Upper lobe of right lung (tissue), 1 donor: ENCODE measurements at places on chromosomes 5 and 9. TPM values are rescaled to one million over a fixed set of nuclear protein-coding genes. Genes with fewer than 3 reads are reported as not detected.
A peak's percentile ranks its signal among the peaks of the same experiment; 100 is the strongest.

The LCN15 gene
- not detected for total RNA-seq

The GOLPH3 gene
- total RNA-seq: 112 TPM

The PCDHB8 gene
- 2.4 TPM for total RNA-seq

The EQTN gene
- total RNA-seq: not detected

DNA sequence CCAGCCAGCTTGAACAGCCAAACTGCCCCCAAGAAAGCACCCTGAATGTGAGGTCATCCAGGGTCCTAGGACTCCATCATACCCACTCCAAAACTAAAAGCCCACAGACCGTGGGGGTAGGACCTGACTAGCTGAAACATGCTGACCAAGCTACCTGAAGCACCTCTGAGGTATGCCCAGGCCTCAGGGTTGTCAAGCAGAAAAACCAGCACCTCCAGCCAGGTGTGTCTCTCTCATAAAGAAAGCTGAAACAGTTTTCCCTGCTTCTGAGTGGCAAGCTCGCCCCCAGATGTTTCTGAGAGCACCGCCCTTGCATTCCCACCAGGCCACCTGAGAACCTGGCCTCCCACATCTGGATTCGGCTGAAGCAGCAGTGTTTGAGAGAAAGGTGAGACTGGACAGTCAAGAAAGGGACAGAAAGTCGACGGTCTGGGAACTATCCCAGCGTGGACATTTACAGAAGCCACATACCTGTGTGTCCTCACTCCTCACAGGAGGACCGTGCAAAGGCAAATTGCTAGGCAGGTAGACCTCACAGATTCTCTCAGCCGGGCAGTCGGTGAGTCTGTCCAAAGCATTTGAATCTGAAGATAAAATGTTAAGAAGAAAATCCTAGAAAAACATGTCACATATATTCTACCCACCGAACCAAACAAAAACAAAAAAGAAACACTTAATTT lies 155.6 kb upstream of the RASEF start:
- no peak for DNase-seq
- no peak overlapping the region for H3K27ac ChIP-seq
- no peaks in the 10 kb centered on the region for H3K36me3 ChIP-seq
- peaks cover 6% of the 10 kb centered on the region for H3K4me1 ChIP-seq

DNA sequence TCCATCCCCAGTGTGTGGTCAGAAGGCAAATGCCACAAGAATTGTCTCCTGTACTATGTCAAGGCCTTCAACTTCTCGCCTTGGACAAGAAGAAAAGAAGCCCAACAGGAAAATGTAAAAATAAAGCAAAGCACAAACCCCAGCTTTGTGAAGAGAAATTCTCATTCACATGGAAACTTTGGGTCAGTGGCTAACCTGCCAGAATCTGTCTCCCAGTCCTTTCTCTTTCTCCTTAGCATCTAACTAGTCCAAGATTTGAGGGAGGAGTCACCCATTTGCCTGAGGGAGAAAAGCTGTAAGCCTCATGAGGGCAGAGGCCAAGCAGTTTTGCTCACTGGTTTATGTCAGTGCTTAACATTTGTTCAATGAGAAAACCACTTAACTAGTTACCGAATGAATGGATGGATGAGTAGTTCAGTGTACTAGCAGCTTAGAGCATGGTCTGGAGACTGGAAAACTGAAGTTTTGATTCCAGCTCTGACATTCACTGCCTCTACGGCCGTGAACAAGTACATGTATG lies 36.0 kb downstream of the ADAM19 start:
- peak overlapping the region; percentile 14 for H3K27ac ChIP-seq
- H3K4me3 ChIP-seq: no peak overlapping the region

GRCh38 chr5:59640411-59640810 lies 253.1 kb downstream of the PDE4D start:
- no peaks in the 10 kb centered on the region for H3K36me3 ChIP-seq
- no peak overlapping the region for H3K27ac ChIP-seq
- H3K4me3 ChIP-seq: no peak overlapping the region
- no peak for DNase-seq
- no peaks in the 10 kb centered on the region for H3K27me3 ChIP-seq

GRCh38 chr5:58751222-58751837 lies 168.5 kb downstream of the RAB3C start:
- H3K27me3 ChIP-seq: no peaks in the 10 kb centered on the region
- H3K27ac ChIP-seq: no peak overlapping the region
- H3K4me3 ChIP-seq: no peak overlapping the region

GRCh38 chr5:53678981-53679660 lies 118.7 kb downstream of the NDUFS4 start:
- no peak overlapping the region for H3K27ac ChIP-seq
- no peaks in the 10 kb centered on the region for H3K4me1 ChIP-seq
- no peak for DNase-seq
- no peaks in the 10 kb centered on the region for H3K27me3 ChIP-seq
- no peak overlapping the region for H3K4me3 ChIP-seq

DNA sequence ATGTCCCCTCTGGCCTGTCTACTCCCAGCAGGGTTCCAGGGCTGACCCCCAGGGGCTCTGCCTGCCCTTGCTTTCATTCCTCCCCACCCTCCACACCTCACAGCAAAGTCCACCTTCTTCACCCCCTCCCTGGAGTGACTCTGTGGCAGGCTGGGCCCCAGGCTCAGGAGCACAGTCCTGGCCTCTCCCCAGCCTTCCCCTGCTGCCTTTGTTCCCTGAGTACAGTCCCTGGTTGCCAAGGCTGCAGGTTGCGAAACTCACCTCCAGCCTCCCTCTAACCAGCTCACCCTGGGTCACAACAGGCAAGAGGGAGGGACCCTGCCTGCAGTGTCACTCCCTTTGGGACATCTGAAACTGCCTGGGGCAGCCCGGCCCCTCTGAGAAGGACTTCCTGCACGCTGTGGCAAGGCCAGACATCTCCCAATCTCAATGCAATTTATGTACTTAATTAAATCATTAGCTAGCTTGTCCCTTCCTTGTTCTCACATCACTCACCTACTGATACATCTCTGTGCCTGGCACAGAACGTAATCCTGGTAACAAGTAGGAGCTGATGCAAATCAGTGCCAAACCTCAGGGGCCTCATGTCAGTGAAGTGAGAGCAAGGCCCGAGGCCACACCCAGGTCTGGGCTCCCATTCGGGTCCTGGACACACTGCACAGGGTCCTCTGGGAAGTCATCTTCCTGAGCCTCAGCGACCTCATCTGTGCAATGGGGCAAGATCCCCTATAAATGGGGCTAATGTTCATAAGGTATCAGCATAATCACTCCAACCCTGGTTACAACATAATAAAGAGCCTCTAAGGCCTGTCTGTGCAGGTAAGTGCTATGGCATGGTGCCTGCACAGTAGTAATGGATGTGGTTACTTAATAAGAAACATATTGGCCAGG lies 27.3 kb upstream of the TRIM14 start:
- no peaks in the 10 kb centered on the region for H3K27me3 ChIP-seq
- peak; percentile 96 for DNase-seq
- no peaks in the 10 kb centered on the region for H3K36me3 ChIP-seq
- peak overlapping the region; percentile 93 for H3K27ac ChIP-seq
- H3K4me1 ChIP-seq: peaks cover 29% of the 10 kb centered on the region

DNA sequence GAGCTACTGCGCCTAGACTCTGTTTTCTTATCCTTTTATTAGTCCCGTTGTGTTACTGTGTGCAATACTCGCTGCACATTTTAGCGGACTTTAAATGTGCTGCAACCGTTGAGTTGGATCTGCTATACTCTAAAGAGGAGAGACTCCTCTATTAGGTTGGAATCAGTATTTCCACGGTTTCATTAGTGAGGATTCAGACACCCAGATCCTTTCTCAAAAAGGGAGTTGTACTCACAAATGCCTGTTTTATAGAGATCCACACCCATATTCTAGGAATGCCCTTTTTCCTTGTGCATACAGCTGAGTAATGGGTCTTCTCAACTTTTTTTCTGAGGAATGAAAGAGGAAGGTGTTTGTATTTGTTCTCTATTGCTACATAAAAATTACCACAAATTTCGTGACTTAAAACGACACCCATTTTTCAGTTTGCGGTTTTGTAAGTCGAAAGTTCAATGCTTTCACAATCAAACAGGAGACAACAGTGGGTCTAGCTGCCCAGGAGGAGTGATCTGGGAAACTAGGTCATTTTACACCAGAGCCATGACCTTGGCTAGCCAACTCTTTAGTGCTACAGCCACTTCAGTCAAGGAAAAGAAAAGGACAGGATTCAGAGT lies 52.8 kb upstream of the SLC44A1 start:
- H3K27ac ChIP-seq: no peak overlapping the region
- H3K27me3 ChIP-seq: no peaks in the 10 kb centered on the region
- no peak overlapping the region for H3K4me3 ChIP-seq

DNA sequence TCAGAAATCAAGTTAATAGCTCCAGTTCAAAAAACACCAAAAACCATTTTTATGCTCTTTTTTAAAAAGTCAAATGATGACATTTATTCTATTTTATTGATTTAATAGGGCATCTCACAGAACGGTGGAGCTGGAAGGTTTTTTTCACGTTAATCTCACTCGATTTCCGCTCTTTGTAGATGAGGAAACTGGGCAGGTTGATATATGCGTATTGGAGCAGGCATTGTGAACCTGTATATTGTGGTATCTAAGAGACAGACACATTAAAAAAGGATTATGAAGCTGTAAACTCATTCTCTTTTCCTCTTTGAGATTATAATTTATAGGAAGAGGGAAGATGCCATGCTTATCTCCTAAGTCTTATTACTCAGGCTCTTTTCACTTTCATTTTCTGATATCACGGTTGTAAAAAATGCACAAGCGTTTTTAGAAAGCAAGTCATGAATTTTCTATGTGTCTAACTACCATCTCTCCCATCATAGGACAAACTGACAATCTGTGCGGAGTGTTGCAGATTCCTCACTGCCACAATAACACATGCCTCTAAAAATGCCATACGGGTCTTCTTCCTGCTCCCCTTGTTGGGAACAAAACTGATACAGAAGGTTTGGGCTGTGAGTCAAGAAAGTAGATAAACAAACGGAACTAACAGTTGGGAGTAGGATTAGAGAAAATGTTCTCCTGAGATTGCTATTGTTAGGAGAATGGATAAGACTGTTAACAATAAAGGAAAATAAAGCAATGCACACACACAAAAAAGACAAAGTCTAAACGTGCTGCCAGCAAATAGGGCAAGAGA lies 1997.7 kb downstream of the MAT2B start:
- DNase-seq: no peak
- H3K4me3 ChIP-seq: peak overlapping the region; percentile 20
- no peaks in the 10 kb centered on the region for H3K27me3 ChIP-seq
- no peaks in the 10 kb centered on the region for H3K36me3 ChIP-seq

DNA sequence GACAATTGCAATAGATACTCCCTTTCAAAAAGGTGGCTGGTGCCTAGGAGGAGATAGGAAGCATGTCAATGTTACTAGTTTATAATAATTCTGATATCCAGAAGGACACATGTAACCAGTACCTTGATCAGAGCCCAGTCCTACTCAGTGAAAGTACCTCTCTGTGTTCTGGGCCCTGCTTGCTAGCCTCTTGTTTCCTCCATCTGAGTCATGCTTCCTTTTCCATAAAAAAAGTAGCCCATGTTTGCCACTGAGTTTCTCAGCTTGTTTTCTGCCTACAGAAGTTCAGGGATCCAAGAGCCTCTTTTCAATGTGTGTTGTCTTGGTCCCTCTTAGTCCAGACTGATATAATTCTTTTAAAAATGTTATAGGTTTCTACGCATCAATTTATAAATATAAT lies 149.0 kb downstream of the SSBP2 start:
- no peak overlapping the region for H3K27ac ChIP-seq
- H3K4me1 ChIP-seq: no peaks in the 10 kb centered on the region
- DNase-seq: no peak
- no peak overlapping the region for H3K4me3 ChIP-seq
- H3K27me3 ChIP-seq: no peaks in the 10 kb centered on the region

DNA sequence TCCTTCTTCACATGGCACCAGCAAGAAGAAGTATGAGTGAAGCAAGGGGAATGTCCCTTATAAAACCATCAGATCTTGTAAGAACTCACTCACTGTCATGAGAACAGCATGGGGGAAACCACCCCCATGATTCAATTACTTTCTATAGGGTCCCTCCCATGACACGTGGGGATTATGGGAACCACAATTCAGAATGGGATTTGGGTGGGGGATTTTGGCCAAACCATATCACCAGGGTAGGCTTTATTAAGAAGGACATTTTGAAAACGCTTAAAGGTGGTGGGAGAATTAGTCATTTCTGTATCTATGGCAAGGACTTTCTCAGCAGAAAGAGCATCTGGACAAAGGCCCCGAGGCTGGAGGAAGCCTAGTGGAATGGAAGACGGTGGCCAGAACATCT lies 100.2 kb upstream of the ADAMTS16 start:
- H3K27ac ChIP-seq: no peak overlapping the region
- no peak overlapping the region for H3K4me3 ChIP-seq
- no peak for DNase-seq
- H3K27me3 ChIP-seq: no peaks in the 10 kb centered on the region
- no peaks in the 10 kb centered on the region for H3K4me1 ChIP-seq

- H3K4me1 ChIP-seq: peaks cover 25% of the 10 kb centered on the region
- no peak overlapping the region for H3K27ac ChIP-seq
- peak; percentile 39 for DNase-seq
- no peaks in the 10 kb centered on the region for H3K27me3 ChIP-seq
- peaks cover 5% of the 10 kb centered on the region for H3K36me3 ChIP-seq
- no peak overlapping the region for H3K4me3 ChIP-seq
Measured at GRCh38 chr9:93117924-93118862, 15.9 kb downstream of the NINJ1 start.

- no peak overlapping the region for H3K4me3 ChIP-seq
- peaks cover 5% of the 10 kb centered on the region for H3K27me3 ChIP-seq
- no peak overlapping the region for H3K27ac ChIP-seq
Measured at GRCh38 chr5:113451797-113452196, 17.0 kb upstream of the TSSK1B start.

DNA sequence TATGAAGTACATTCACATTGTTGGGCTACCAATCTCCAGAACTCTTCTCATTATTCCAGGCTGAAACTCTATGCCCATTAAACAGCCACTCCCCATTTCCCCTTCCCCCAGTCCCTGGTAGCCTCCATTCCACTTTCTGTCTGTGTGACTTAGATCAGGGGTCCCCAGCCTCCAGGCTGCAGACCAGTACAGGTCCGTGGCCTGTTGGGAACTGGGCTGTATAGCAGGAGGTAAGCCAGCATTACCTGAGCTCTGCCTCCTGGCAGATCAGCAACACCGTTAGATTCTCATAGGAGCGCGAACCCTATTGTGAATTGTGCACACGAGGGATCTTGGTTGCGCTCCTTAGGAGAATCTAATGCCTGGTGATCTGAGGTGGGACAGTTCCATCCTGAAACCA lies 23.1 kb downstream of the ZNF618 start:
- H3K4me1 ChIP-seq: no peaks in the 10 kb centered on the region
- H3K27ac ChIP-seq: no peak overlapping the region
- no peaks in the 10 kb centered on the region for H3K36me3 ChIP-seq
- H3K4me3 ChIP-seq: no peak overlapping the region

GRCh38 chr9:70746316-70746715 lies 331.9 kb upstream of the KLF9 start:
- H3K4me3 ChIP-seq: no peak overlapping the region
- no peaks in the 10 kb centered on the region for H3K36me3 ChIP-seq
- no peaks in the 10 kb centered on the region for H3K4me1 ChIP-seq

DNA sequence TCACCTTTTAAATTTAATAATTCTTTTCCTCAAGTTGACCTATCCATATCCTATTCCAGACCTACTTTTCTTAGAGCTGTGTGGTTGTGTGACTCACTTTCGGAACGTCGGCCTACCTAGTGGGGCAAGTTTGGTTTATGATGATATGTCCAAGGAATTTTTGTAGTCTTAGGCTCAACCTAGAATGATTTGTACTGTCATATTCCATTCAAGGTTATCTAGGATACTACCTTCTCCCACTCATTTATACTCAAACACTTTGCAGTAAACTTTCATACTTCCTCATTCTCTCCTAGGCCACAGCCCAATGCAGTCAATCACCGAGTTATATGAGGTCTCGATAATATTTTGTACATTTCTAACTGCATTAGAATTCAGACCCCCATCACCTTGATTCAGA lies 61.9 kb downstream of the PIK3R1 start:
- no peak for DNase-seq
- H3K4me3 ChIP-seq: no peak overlapping the region
- H3K36me3 ChIP-seq: peaks cover 88% of the 10 kb centered on the region
- H3K4me1 ChIP-seq: peaks cover 6% of the 10 kb centered on the region
- H3K27ac ChIP-seq: no peak overlapping the region
